DMS79 (cell line): ENCODE measurements at places on chromosomes 3 and 15.

DNA sequence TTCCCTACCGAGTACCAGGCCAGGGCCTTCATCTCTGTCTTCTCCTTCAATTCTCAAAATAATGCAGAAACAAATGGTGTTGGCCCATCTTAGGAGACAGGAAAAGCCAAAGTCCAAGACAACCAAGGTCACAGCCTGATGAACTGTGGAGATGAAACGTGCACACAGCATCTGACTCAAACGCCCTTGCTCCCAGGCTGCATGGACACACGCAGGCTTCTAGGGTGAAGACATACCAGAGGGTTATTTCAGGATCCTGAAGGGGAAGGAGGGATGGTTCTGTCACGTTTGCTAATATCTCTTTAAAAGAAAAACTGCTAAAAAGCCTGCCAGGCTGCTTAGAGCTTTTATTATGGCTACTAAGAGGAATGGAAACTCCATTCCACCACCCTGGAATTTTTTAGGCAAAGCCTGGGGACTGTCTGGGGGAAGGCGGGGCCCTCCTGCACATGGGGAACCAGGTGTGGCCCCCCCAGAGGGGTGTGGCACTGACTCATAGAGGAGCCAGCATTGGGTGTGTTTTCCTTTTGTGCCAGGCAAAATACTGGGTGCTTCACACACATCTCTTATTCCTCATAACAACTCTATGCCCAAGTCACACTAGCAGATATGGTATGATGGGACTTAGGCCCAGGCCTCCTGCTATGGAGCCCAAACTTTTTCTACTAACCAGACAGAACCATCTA lies 62.9 kb downstream of the UMPS start:
- no peak for DNase-seq

GRCh38 chr15:49918121-49918520 lies 200.9 kb downstream of the ATP8B4 start:
- DNase-seq, result no peak

- DNase-seq, result no peak
Measured at GRCh38 chr3:126490619-126491018, 14.9 kb upstream of the ZXDC start.

- no peak for DNase-seq
Measured at GRCh38 chr15:85327820-85328219, 52.6 kb upstream of the AKAP13 start.

GRCh38 chr15:57395292-57395691 lies 19.0 kb downstream of the CGNL1 start:
- DNase-seq, result no peak

DNA sequence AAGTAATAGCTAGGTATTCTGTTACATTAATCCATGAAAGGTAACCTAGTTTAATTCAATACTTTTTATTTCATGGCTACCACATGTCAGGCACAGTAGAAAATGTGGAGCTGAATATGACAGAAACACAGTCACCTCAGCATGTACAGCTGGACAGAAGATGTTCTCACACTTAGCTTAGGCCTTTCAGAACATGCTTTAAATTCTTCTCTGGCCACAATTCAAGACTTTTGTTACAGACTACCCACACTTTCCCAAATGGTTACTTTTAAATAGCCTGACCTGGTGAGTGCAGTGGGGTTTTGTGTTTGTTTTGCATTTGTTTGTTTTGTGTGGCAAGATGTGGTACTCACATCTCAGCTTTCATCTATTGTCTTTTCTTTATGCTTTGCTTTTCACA lies 1079.5 kb downstream of the IGSF11 start:
- no peak for DNase-seq

- DNase-seq, result no peak
Measured at GRCh38 chr3:61454801-61455200, 106.6 kb upstream of the PTPRG start.

GRCh38 chr3:120435621-120436020 lies 15.2 kb downstream of the FSTL1 start:
- DNase-seq, result no peak
